ENCODE measurements at places on chromosomes 3 and 15.

GRCh38 chr3:150074697-150075416, 104.2 kb upstream of the PFN2 start:
- DNase-seq, result no peak

GRCh38 chr15:69760890-69761568, 308.4 kb downstream of the RPLP1 start:
- no peak for DNase-seq

- no peak for DNase-seq
Observed at GRCh38 chr3:65810302-65810701, 228.4 kb downstream of the MAGI1 start.

DNA sequence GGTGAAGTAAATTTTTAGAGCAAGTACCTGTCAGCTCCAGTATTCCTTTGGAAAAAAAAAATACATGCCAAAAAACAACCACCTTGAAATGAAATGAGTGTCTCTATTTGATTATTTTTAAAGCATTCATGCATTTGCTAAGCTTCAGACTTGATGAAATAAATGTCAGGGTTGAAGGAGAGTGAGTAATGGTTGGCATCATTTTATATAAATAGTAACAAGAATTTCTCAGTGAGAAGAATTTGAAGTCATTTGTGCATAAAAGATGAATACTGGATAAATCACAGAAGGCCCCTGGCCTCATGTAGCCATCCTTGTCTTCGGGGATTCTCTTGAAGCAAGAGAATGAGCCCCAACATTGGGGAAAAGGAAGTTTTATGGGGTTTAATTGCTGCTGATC, 318.4 kb downstream of the LPP start:
- DNase-seq, result no peak

GRCh38 chr15:75357976-75358673, 10.3 kb downstream of the MAN2C1 start:
- no peak for DNase-seq
